MV-4-11 (cell line): ENCODE measurements at places on chromosomes 2 and 18.

- DNase-seq = no peak
Observed at GRCh38 chr18:8520266-8520665, 89.0 kb upstream of the RAB12 start.

GRCh38 chr2:144659731-144660275 is 139.9 kb upstream of the ZEB2 start:
- DNase-seq = peak; percentile 99

GRCh38 chr2:30807249-30807648 is at the start of gene CAPN13:
TSS of gene CAPN13 (minus strand) at chr2:30807446. CDS start at chr2:30787325, 20,121 bp downstream.
- no peak for DNase-seq

DNA sequence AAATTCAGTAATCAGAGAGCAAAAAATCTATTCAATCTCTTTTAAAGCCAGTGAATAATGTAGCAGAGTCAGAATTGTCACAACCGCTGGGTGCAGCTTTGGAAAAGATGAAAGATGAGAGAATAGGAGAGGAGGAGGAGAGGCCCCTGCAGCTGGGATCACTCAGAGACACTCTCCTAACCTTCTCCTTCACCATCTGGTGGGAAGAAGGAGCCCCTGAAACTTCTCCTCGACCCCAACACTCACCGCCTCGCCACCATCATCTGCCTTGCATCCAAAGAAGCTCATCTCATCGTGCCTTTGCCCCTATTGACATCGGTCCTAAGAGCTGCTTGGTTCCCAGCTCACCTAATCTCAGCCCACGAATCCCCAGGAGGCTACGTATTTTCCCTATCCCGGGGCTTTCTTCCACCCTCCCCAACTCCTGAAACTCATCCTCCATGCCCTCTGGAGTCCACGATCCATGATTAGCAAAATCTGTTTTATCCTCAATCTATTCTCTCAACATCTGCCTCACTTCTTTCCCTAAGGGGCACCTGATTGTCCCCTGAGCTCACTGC is 58.5 kb downstream of the PKDCC start:
- DNase-seq = no peak

- no peak for DNase-seq
Observed at GRCh38 chr2:174807931-174808330, 43.7 kb upstream of the CHRNA1 start.

DNA sequence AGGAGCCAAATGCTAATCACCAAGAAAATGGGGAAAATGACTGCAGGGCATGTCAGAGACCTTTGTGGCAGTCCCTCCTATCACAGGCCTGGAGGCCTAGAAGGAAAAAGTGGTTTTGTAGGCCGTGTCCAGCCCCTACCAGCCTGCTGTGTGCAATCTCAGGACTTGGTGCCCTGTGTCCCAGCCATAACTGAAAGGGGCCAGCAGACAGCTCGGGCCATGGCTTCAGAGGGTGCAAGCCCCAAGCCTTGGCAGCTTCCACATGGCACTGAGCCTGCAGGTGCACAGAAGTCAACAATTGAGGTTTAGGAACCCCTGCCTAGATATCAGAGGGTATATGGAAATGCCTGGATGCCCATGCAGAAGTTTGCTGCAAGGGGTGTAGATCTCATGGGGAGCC is 391.2 kb upstream of the FSIP2 start:
- DNase-seq = no peak

GRCh38 chr18:48778344-48779011 is 172.3 kb downstream of the SMAD7 start:
- no peak for DNase-seq

- DNase-seq = no peak
Observed at GRCh38 chr18:22267697-22268096, 98.3 kb downstream of the GATA6 start.

DNA sequence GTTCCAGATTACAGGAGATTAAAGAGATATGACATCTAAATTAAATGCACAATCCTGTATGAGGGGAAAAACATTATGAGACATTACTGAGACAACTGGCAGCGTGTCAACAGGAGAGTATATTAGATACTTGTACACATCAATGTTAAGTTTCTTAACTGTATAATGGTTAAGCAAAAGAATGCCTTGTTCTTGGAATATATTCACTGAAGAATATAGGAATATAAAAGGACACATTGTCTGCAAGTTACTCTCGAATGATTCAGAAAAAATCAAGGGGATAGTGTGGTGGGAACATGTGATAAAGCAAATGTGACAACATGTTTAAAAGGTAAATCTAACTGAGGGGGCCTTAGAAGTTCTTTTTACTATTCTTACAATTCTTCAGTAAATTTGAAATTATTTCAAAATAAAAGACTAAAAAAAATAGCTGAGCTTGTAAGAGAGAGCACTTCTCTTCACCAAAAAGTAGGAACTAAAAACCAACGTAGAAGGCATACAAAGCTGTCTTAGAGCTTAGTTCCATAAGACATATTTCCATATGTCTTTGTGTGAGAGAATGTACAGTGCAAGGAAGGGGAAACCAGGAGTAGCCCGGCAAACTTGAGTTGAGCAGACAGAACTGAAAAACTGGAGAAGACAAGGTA is 7.5 kb downstream of the WDPCP start:
- DNase-seq = peak; percentile 40

DNA sequence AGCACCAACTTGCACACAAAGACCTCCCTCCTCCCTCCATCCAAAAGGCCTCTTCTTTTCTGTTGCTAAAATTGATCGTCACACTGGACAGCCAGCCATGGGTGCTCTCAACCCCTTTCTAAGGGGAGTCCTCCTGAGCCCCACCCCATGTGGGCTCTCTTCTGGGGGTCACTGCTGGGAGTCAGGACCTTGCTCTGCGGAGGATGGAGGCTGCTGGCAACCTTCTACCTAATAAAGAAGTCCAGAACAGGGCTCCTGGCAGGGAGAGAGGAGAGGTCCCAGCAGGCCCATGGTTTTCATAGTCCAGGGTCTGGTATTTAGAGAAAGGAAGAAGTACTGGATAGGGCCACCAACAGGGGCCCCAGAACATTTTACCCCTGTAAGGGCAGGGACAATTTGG is 67.6 kb upstream of the OTOS start:
- no peak for DNase-seq

- no peak for DNase-seq
Observed at GRCh38 chr2:121856360-121856759, 100.9 kb downstream of the TSN start.

- DNase-seq = no peak
Observed at GRCh38 chr2:47905386-47906156, 727 bp downstream of the FBXO11 start.

- DNase-seq = no peak
Observed at GRCh38 chr2:12506846-12507245, 209.9 kb upstream of the TRIB2 start.

DNA sequence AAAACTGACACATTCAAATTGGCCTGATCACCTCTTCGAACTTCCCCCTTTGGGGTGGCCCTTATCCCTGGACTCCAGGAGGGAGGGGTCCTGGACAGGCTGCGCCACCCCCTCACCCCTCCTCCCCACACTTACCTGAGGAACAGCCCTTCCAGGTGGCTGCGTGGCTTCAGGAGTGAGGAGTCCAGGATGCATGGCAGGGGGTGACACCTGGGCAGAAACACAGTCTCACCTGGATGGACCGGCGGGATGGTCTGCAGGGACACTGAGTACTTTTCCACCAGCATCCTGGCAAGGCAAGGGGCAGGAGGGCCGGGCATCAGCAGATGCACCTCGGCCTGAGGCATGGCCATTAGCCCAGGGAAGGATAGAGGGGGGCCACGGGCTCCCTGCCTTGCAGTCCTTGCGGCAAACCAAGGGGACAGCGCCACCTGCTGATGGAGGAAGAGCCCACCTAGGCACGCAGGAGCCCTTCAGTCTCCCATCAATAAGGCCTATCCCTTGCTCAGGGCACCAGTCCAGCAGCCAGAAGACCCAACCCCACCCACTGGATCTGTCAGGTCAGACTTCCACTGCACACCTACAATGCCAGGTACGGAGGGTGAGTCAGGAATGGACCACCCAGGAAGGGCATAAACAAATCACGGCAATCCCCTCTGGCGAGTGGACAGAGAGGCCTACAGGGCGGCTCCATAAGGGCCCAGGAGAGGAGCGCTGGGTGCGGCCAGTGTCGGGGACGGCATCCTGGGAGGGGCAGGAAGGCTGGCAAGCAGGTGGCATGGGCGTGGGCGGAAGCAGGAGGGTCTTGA is 26.0 kb downstream of the FAM178B start:
- DNase-seq = peak; percentile 60

DNA sequence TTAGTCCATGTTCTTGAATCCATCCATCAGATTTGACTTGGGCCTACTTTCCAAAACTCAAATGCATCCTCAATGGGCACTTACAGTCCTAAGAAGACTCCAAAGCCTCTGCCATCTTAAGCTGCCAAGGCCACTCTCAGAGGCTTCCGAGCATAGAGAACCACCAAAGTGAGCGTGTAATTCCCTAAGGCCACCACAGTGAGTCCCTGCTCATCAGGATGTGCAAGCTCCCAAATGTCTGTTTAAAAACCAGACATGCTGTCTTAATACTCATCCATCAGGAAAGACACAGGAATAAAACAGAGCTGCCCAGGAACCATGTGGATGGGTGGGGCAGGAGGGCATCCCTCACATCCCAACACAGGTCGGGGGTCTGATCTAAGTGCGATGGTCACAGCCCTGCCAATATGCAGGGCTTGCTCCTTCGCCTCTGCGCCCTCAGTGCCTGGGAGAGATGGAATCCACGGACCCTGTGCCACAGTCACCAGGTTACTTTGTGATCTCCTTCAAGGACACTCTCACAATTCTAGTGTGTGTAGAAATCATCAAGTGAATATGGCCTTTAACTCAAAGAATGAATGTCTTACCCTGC is 80.4 kb downstream of the POLR1A start:
- DNase-seq = no peak

DNA sequence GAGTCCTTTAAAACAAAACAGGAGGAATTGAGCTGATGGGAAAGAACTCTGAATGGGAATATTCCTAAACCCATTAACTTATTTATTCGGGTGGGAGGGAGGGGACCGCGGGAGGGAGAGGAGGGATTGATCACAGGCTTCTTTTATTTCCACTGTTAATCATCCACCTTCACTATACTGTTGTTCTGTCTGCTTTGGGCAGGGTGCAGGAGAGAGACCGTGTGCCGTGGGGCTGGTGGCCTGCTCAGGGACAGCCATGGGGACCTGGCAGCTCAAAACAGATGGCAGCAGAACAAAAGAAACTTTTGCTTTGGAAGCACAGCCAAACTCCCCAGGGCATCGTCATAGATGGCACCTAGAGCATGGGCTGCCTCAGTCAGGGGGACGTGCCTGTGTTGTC is 195.3 kb downstream of the MGAT5 start:
- no peak for DNase-seq

DNA sequence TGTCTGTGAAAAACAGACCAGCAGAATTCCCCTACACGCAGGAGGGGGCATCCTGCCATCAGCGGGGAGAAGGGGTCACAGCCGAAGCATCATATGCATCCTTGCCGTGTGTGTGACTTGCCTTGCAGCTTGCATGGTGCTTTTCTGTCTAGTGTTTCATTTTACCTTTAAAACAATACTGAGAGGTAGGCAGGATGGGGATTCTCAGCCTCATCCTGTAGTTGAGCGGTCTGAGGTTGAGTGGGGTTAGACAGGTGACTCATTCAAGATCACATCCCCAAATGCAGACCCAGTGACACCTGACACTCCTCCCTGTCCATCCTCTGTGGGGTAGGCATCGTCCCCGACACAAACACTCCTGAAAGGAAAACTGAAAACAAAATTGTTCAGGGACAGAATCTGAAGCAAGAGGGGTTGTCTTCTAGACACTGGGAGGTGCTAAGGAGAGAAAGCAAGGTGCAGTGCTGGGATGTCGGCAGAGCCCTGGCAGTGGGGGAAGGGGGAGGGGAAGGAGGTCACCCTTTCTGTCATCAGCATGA is 7.9 kb downstream of the ARL4C start:
- DNase-seq = no peak

DNA sequence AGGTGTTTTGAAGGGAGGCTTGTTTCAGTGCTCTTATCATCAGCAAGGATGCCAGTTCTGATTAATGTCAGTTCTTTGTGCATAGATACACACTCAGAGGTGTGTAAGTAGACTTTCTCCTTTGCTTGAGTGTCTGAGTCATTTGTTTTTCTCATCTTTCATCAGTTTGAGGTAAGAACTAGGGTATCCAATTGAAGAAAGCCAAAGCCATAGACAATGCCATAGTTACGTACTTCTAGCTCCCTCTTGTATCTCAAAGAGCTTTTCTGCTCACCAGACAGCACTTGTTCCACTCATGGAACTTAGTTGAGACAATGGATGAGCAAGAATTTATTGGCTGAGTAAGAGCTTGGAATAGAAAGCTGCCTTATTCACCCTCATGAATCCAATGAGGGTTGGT is 520.1 kb downstream of the PIK3C3 start:
- DNase-seq = no peak

- DNase-seq = no peak
Observed at GRCh38 chr2:160454070-160454797, 39.4 kb downstream of the RBMS1 start.

GRCh38 chr2:128273469-128274081 is 45.1 kb downstream of the HS6ST1 start:
- DNase-seq = no peak

DNA sequence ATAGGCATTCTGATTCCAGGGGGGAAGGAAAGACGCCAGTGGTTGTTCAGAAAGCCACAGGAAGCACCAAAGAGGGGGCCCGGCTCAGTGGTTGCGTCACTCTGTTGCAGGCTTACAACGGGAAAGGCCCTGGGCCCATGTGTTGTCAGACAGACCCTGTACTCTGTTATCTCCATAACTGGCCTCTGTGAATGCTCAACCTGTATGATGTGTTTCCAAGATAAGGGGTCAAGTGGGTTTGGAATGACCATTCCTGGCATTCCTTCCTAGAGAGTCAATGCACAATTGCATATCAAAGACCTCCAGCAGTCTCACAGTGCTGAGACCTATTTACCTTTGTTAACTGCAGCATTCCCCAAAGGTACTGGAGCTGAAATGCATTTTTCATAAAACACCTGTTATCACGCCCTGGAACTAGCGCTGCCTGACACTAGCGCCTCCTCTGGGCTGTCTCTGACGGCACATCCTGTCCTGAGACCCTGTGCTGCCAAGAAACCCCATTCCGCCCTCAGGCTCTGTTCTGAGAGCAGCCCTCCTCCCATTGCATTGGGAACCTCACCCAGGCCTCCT is 13.2 kb upstream of the LRRFIP1 start:
- DNase-seq = peak; percentile 73

DNA sequence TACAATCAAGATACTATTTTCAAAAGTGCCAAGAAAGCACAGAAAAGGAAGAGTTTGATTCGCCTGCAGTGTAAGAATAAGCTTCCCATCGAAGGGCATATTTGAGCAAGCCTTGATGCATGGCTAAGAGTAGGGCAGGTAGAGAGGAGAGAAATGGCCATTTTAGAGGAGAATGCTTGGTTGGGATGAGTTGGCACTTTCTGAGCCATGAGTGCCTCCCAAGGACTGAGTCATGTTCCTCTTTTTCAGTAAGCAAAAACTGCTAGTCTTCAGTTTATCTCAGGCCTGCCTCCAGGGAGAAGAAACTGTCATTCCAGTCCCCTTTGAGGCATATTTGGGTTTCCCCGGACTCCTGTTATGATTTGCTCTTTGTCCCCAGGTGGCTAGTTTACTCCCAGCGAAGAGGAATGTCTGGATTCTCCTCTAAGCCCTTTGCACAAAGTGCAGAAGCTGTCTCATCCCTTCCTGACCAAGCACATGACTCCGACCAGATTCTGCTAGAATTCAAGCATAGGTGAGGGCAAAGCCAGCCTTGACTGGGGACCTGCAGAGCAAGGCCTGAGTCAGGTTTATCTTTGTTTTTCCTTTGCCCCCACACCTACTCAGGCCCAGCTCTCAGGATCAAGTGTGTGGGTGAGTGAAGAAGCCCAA is 115.2 kb downstream of the TTC32 start:
- DNase-seq = peak; percentile 63
